ENCODE measurements at places on chromosomes 12 and 14. TPM values are rescaled to one million over a fixed set of nuclear protein-coding genes. Genes with fewer than 3 reads are reported as not detected.

CCNT1 gene
- 43.0 TPM for total RNA-seq

TMEM233 gene
- total RNA-seq: not detected

DNA sequence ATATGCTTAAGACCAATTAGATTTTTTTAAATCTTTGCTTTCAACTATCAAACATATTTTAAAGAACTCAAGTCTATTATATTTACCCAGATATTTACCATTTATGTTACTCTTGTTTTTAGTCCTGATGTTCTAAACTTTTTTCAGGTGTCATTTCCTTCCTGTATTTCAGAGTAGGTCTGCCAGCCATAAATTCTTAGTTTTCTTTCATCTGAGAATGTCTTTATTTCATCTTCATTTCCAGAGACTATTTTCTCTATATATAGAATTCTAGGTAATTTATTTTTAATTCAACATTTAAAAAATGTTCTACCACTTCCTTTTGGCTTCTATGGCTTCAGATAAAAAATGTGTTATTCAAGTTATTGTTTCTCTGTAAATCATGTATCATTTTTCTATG, 218.2 kb upstream of the AMIGO2 start:
- no peak for DNase-seq

- no peak for DNase-seq
These were observed 48.0 kb downstream of the ZFYVE1 start for GRCh38 chr14:72978856-72979255.

Data from endodermal cell (in vitro differentiated cells).